ENCODE measurements at places on chromosomes 3 and 15.

- no peak for DNase-seq
Measured at GRCh38 chr3:152738656-152739055, 96.3 kb upstream of the P2RY1 start.

- no peak for DNase-seq
Measured at GRCh38 chr3:58994746-58995330, 55.0 kb downstream of the CFAP20DC start.

GRCh38 chr3:87088993-87089841 is 98.3 kb upstream of the VGLL3 start:
- peak; percentile 63 for DNase-seq

GRCh38 chr3:182967218-182968204 is 12.8 kb downstream of the DCUN1D1 start:
- DNase-seq: no peak

GRCh38 chr3:31275038-31275572 is 257.6 kb upstream of the STT3B start:
- DNase-seq: peak; percentile 50

GRCh38 chr3:23044463-23044862 is 158.7 kb upstream of the UBE2E2 start:
- no peak for DNase-seq

GRCh38 chr3:32447865-32448400 is 54.7 kb downstream of the CMTM6 start:
- DNase-seq: no peak

- DNase-seq: no peak
Measured at GRCh38 chr15:59330649-59331048, 42.0 kb downstream of the MYO1E start.

DNA sequence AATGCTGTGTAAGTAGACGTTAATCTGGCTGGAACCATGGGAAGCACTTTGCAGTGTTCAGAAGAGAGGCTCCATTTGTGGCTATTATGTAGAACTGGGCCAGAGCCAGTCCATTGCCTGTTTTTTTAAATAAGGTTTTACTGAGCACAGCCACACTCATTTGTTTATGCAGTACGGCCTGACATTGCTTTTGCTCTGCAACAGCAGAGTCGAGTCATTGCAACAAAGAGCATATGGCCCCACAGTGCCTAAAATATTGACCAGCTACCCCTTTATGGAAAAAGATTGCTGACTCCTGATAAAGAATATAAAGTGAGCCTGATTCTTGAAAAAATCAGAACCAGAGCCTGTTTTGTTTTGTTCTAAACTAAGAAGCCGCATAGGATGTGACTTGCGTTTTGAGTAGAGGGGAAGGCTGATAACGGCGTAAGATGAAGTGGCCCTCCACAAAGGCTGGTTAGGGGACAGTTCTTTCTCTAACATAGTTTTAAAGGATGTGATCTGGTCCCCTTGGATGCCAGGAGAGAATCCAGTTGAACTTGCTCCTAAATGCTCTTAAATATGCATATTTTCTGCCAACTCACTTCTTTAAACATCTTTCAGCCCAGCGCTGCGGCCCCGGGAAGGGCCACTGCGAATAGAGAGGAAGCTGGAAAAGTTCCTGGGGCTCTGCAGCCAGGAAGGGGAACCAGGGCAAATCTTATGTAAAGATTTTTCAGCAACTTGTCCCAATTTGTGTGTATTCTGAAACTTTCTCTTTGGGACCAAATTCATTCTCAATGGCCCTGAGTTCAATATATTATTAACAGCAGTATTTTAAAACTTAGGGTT is 64.5 kb downstream of the GLDN start:
- no peak for DNase-seq

GRCh38 chr3:141642215-141642614 is 95.9 kb upstream of the RNF7 start:
- DNase-seq: no peak

GRCh38 chr3:107641572-107642307 is 119.0 kb downstream of the BBX start:
- no peak for DNase-seq

DNA sequence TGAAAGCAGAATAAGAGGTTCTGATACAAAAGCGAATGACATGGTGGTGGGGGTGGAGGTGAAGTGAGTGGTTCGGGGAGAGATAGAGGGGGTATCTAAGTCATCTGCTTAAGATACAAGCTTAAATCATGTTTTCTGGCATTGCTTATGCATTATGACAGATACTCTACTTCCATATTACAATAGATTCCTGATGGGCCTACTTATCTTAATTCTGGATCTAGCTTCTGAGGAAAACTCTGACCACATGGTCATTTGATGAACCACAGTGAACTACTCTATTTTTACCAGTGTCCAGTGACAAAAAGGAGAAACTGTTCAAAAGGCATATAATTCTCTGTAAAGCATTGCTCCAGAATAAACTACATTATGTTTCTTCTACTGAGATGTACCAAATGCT is 673.7 kb upstream of the CCDC54 start:
- DNase-seq: no peak

DNA sequence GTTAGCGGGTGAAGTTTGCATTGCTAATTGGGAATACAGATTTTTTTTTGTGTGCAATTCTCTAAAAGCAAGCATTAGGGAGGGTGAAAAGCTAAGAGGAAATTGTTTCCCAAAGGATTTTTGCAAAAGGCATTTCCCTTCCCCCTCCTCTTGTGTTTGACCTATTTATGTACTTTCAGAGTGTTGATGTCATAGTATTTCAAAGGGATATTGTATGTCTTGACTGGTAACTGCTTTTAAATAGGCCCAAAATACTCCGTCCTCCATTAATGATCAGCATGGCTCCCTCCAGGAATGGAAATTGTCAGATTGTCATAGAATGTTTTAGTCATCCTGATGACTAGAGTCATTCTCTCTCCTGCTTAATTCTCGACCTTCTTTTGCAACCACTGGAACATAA is 32.4 kb downstream of the TRIM71 start:
- no peak for DNase-seq

- no peak for DNase-seq
Measured at GRCh38 chr3:150248888-150249681, 159.0 kb upstream of the TSC22D2 start.

- DNase-seq: no peak
Measured at GRCh38 chr3:175477651-175478224, 618.6 kb downstream of the NAALADL2 start.

GRCh38 chr3:33377931-33378330 is 62.3 kb downstream of the UBP1 start:
- no peak for DNase-seq

GRCh38 chr15:70852501-70853317 is 1.2 kb downstream of the LARP6 start:
- DNase-seq: no peak

DNA sequence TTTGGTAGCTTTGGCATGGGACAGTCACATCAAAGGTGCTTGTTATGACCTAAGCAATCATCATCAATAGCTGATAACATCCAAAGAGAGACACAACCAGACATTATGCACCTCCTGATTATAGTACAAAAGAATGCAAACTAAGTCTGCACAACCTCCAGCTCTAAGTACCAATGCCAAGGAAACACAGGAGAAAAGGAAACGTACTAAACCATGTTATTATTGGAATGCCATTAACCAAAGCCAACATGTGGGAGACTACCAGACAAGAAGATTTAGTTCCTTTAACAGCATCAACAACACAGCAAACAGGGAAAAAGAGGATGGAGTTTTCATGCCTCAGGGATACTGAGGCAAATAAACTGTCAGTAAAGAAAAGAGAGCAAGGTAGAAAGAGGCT is 61.4 kb downstream of the CD47 start:
- DNase-seq: no peak

DNA sequence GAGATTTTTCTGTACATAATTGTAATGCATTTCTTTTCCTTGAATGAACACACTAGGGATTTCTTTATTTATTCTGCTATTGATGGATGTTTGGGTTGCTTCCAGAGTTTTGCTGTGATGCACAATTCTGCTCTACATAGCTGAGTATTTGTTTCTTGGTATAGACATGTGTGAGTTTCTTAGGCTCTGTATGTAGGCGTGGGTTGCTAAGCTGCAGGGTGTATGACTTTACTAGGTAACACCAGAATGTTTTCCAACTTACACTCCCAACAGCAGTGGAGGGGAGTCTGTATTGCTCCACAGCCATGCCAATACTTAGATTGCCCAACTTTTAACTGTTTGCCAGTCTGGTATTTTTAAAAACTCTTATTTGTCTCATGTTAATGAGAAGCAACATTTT is 155.5 kb upstream of the TNIK start:
- no peak for DNase-seq
